ENCODE measurements at places on chromosomes 4 and X.

DNA sequence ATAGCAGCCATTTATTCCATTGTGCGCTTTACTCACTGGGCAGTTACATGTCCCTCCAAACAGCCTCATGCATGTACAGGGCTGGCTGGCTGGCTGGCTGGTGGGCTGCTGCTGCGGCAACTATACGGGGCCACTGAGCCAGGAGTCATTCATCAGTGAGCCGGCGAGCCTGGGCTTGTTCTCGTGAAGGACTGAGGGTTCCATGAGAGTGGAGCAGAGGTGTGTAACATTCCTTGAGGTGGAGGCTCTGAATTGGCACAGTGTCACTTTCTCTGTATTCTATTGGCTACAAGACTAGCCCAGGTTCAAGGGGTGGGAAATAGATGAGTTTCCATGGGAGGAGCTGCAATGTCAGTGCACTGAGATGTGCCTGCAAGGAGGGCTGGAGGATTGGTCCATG lies 89.1 kb downstream of the ARHGAP10 start:
- no peak for DNase-seq

DNA sequence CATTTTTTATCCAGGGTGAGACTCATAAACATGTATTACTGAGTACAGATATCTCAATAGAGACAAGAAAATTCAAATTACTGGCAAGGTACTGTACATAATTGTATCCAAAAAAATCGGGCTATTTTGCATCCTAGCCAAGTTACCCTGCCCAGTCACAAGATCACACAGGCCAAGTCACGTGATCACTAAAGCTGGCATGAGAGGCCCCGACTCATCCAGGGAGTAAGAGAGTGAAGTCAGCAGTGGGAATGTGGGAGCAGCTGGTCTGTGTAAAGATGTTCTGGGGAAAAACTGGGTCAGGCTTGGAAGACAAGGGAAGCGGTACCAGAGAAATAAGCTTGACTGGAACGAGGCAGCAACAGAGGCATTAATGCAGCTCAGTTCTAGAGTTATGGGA lies 119.3 kb upstream of the STS start:
- no peak for DNase-seq

DNA sequence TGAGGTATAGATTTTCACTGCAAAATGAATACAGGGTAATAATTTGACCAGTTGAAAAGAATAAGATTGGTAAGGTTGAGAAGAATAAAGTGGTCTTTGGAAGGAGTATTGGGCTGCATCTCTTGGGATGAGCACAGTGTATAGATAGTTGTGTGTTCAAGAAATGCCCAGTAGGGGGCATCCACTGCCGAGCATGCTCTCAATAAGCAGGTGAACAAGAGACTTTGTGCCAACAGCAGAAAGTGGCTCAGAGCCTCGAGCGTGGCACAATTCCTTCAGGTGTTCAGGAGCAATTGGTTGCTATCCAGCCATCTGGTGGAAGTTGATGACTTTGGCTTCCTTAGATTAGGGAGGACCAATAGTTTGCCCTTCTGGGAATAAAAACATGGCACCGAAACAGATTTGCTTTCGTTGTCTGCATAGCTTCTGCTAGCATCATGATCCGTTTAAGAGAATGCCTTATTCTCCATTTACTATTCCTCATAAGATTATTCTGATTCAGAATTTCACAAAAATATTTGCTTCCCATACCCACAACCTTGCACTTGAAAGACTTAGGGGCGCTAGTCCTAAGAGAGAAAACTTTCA lies 258.1 kb upstream of the NEIL3 start:
- peak; percentile 49 for DNase-seq

GRCh38 chrX:17547658-17548057 lies 172.7 kb downstream of the NHS start:
- peak; percentile 39 for DNase-seq

- DNase-seq = no peak
Measured at GRCh38 chr4:56505269-56506130, at the start of gene ARL9. ARL9 (plus strand) TSS chr4:56505791; CDS start chr4:56505863, 72 bp downstream.

DNA sequence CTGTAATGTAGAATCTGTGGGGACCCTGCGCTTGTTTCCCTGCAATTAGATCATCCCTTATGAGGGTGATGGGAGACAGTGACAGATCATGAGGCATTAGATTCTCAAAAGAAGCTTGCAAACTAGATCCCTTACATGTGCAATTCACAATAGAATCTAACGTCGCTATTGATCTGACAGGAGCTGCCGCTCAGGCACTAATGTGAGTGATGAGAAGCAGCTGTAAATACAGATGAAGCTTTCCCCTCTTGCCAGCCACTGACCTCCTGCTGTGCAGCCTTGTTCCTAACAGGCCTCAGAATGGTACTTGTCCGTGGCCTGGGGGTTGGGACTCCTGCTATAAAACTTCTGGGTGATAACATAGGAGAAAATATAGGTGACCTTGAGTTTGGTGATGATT lies 1076.8 kb downstream of the PDHA2 start:
- no peak for DNase-seq

GRCh38 chr4:141387299-141387698 lies 166.6 kb downstream of the ZNF330 start:
- no peak for DNase-seq

GRCh38 chr4:36133086-36133485 lies 111.2 kb downstream of the ARAP2 start:
- no peak for DNase-seq

GRCh38 chr4:10053635-10054453 lies 32.5 kb upstream of the SLC2A9 start:
- DNase-seq = no peak

DNA sequence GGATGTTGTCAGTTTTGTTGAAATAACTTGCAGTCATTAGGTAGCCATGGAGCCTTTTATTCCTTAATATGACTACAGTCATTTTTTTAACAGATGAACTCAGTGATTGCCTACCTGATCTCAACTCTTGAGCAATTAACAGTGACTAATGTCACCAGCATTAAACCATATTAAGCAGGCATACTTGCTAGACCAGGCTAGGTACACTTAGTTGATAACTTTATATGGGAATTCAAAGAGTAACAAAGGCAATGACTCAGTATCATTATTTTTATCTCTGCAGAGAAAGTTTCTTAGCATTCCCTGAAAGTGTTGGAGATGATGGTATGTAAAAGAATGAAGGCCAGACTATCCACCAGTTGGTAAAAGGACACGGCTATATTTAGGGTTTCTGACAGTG lies at the start of gene C4orf54:
C4orf54 (minus strand) TSS at position 31 of the 400 bp plus-strand sequence. CDS start 3,180 bp downstream, outside the sequence.
- DNase-seq = no peak

DNA sequence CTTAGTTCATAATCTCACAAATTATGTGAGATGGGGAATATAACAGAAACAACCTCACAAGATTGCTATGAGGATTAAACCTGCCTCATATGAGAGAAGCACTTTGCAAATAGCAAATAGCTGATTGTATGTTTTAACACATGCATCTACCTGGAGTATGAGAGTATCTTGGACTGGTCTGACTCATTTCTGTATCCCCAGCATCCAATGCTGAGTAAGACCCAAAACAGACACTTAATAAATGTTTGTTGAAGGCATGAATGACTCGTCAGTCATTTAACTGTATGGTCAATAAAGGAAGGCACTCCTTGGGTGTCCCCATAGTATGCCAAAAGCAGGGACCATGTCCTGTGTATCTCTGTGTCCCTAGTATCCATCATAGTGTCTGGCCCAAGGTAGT lies 350.9 kb upstream of the F9 start:
- no peak for DNase-seq

Measured in KBM-7 (cell line).